ENCODE measurements at places on chromosomes 16 and 17.

DNA sequence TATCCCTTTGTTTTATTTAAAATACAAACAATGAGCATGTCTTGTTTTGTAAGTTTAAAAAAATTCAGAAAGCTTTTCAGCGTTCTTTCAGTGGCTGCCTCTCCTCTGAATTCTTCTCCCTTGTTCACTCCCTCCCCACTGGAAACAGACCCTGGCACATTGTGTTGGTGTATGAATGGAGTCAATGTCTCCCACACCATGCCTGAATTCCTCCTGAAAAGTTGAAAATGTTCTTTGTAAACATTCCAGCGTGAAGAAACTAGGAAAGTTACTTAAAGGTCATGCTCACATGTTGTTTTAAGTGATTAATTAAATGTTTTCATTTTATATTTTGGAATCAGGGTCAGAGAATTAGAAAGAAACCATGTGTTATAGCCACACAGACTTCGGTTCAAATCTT, 136.9 kb upstream of the DYNLRB2 start:
- no peak for DNase-seq

- DNase-seq = no peak
These were observed 128.4 kb downstream of the SHISA9 start for GRCh38 chr16:13029786-13030185.

DNA sequence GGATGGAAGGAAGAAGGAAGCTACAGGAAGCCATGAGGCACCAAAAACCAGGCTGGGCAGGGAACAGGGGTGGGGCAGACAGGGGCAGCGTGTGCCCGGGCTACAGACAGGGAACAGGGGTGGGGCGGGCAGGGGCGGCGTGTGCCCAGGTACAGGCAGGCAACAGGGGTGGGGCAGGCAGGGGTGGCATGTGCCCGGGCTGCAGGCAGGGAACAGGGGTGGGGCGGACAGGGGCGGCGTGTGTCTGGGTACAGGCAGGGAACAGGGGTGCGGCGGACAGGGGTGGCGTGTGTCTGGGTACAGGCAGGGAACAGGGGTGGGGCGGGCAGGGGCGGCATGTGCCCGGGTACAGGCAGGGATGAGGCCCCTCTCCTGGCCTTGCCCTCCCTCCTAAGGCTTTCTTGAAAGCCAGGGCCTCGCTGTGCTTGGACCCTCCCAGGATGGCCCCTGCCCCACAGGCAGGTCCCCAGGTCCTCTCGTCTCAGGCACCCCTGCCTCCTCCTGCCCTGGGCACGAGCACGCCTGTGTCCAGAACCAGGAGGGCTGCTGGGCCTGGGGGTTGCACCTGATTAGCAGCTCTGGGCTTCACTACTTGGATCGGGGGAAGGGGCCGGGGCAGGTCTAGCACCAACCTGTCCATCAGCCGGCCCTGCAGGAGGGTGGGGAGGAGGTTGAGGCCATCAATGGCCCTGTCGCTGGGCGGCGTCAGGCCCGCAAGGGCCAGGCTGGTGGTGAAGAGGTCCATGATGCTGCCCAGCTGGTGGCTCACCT, 14.5 kb upstream of the APRT start:
- no peak for DNase-seq

DNA sequence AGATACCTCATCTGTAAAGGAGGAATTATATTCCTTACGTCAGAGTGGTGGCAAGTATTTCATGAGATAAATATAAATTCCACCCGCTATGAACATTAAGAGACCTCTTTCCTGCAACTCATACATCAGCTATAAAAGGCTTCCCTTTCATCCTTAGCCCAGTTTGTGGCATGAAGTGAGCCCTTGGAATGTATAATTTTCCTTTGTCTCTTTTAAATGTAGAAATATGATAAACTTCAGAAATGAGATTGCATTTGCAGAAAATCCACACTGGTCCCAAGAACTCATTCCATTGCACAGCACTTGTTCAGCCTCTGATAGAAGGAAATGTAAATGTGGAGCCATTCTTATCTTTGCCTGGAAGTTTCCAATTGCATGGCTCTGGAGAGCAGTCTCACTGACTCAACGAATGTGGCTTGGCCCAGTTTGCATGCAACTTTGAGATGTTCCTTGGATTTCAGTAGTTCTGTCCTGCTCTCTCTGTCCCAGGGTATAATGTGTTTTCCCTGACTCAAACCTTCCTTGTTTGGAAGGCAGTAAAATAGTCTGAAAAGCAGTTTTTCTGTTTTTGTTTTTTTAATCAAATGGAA, 746.4 kb downstream of the CDH11 start:
- no peak for DNase-seq

- no peak for DNase-seq
These were observed 16.6 kb downstream of the GPR179 start for GRCh38 chr17:38326996-38327792.
